Posterior cingulate gyrus (tissue), 11 donors: ENCODE measurements at places on chromosomes 13 and 19.

- DNase-seq: no peak
Observed at GRCh38 chr13:33213797-33214196, 71.8 kb downstream of the STARD13 start.

DNA sequence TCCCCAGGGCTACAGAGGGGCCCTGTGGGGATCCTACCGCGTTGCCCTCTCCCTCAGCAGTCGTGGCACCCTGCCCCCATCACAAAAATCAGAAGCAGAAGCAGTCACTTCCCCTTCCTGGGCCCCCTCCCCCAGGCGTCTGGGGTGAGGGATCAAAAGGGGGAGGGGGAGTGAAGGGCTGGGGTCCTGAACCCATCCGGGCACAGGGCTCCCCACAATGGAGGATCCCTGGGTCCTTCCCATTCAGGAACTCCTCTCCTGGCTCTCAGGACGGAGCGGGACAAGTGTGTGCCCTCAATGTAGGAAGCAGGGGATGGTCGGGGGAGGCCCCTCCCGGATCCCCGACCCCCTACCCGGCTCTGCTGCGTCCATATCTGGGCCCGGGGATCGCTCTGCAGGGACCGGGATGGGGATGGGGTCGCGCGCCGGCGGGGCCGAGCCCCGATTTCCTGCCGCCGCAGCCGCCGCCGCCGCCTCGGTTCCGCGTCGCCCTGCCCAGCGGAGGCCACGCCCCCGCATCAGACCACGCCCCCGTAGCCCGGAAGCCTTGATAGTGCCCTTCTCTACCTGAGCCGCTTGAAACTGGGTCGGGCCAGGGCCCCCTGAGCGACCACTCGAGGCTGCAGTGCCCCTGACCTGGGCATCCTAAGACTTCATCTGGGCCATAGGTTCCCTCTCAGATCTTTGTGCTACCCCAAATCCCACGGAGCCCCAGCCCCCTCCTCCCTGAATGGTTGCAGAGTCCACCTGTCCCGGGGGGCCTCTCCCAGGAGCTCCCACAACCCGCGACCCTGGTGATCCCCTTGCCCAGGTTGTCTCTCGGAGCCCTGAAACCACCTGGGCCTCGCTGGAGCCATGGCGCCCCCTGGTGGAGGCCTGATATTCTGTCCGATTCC lies at the start of gene GMIP:
GMIP (minus strand) TSS at position 500 of the 896 bp plus-strand sequence; CDS start at position 372, 128 bp downstream.
- DNase-seq: peak; percentile 61

GRCh38 chr19:47720669-47721422 lies 7.6 kb downstream of the EHD2 start:
- DNase-seq: no peak

GRCh38 chr19:23800271-23800670 lies 41.6 kb upstream of the ZNF681 start:
- DNase-seq: no peak

DNA sequence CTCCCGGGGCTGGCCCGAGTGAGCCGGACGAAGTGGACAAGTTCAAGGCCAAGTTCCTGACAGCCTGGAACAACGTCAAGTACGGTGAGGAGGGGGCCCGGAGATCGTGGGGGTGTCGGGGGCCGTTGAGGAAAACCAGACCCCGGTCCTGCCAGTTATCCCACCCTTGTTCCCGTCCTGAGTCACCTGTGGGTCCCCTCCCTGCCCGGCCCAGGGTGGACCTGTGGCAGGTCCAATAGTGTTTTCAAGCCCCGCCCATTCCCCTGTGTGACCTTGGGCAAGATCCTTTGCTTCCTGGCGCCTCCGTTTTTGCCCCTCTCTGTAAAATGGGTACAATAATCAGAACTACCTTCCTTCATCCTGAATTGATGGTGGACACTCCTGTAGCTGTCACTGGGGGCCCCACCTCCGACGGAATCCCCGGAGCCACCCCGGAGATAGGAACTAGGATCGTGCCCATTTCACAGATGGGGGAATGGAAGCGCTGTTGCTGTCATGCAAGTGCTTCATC lies 593 bp downstream of the ATG4D start:
- no peak for DNase-seq

- no peak for DNase-seq
Observed at GRCh38 chr19:29211562-29212355, 1.2 kb downstream of the UQCRFS1 start.

DNA sequence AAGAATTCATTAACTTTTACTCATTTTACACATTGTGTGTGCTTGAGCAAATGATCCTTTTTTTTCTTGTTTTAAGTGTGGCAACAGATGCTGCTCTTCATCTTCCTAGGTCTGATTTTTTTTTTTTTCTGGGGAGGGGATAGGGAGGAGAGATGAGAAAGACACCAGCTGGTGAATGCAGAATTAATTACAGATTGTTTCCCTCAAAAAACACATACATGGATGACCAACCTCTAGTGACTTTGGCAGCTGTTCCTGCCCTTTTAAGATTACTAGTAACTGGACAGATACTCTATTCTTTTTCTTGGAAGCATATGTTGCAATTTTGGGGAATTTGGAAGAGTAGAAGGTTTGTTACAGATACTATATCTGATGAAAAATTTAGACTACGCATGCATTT lies 103.6 kb upstream of the MYO16 start:
- no peak for DNase-seq

DNA sequence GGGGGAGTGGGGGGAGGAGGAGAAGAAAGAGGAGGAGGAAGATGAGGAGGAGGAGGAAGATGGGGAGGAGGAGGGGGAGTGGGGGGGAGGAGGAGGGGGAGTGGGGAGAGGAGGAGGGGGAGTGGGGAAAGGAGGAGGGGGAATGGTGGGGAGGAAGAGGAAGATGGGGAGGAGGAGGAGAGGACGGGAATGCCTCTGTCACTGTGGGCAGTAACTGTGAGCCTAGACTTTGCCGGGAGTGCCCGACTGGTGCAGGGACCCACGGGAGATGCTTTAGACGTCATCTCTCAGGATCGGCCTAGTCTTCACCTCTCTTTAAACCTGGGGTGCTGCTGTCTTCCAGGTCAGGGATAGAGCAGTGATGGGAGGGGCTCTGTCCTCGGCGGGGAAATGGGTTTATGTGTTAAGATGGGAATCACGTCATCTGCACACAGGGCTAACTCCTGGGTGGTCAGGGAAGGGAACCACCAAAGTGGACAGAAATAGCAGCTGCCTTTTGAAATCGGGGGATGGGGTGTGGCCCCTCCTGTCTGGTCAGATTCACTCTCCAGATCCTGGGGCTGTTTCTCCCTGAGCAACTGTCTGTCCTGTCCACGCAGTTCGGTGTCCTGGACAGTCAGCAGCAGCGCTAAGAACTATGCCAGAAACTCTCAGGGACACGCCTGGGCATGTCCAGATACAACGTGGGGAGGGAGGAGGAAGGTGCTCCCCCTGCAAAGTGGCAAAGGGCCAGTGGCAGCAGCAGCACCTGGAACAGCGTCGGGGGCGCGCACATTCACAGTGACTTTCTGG lies 26.9 kb downstream of the GAS6 start:
- DNase-seq: peak; percentile 71

GRCh38 chr13:50529154-50529882 lies 314.2 kb downstream of the DLEU7 start:
- DNase-seq: peak; percentile 50

- no peak for DNase-seq
Observed at GRCh38 chr13:112958127-112958989, 10.7 kb upstream of the MCF2L start.

DNA sequence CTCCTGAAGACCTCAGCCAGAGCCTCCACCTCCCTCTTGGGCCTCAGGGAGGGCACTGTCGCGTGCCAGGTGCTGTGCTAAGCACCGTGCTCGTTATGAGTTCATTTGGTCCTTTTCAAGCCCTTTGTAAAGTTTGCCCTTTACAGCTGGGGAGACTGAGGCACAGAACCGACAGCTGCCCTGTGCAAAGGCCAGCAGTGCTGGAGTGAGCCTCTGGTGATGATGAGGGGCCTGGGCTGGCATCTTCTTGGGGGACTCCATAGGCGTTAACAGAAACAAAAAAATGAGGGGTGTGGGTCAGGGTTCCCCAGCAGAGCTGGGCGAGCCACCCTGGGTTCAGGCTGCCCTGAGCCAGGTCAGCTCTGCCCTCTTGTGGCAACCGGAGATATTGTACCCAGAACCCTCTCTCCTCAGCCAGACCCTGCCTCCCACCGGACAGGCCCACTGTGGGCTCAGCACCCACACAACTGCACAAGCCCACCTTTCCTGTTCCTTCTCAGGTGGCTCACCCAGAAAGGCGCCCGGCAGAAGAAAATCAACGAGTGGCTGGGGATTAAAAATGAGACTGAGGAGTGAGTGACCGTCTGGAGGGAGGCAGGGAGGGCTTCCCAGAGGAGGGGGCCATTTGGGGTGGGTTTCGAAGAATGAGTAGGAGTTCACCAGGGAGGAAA lies 5.5 kb upstream of the IFI30 start:
- DNase-seq: no peak

DNA sequence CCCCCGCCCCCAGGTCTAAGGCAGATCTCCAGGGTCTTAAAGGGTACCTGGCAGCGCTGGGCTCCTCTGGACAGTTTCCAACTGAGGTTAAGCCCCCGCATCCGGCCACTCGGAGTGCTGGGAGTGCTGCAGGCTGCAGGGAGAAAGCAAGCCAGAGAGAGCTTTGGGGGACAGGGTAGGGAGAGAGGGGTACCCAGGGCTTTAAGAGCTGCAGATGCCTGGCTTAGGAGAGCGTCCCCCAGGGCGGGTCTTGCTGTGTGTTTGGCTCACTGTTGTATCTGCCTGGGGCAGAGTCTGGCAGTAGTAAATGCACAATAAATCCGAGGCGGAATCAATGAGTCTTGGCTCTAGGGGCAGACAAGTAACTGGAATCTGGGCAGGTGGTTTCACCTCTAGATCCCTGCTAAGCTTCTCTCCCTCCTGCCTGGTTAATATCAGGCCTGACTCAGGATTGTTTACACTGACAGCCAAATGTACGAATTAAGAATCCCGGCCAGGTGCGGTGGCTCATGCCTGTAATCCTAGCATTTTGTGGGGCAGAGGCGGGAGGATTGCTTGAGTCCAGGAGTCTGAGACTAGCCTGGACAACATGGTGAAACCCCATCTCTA lies 798 bp upstream of the COX6B2 start:
- DNase-seq: no peak

GRCh38 chr19:8324186-8325050 lies 3.1 kb downstream of the RPS28 start:
- DNase-seq: no peak

GRCh38 chr13:27242702-27243101 lies 8.7 kb upstream of the RPL21 start:
- no peak for DNase-seq

DNA sequence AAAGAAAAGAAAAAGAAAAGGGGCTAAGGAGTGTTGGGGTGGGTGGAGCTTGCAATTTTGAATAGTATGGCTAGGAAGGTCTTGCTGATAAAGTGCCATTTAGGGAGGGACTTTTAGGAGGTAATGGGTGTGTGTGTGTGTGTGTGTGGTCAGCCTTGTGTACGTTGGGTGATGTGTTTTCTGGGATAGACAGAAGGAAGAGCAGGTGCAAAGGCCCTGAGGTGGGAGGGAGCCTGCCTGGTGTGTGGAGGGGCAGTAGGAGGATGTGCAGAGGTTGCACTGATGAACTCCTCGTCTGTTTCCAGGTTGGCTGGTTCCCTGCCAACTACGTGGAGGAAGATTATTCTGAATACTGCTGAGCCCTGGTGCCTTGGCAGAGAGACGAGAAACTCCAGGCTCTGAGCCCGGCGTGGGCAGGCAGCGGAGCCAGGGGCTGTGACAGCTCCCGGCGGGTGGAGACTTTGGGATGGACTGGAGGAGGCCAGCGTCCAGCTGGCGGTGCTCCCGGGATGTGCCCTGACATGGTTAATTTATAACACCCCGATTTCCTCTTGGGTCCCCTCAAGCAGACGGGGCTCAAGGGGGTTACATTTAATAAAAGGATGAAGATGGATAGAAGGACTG lies 30.5 kb upstream of the ADGRE1 start:
- peak; percentile 19 for DNase-seq

- no peak for DNase-seq
Observed at GRCh38 chr19:28880735-28881401, 332.1 kb downstream of the UQCRFS1 start.

DNA sequence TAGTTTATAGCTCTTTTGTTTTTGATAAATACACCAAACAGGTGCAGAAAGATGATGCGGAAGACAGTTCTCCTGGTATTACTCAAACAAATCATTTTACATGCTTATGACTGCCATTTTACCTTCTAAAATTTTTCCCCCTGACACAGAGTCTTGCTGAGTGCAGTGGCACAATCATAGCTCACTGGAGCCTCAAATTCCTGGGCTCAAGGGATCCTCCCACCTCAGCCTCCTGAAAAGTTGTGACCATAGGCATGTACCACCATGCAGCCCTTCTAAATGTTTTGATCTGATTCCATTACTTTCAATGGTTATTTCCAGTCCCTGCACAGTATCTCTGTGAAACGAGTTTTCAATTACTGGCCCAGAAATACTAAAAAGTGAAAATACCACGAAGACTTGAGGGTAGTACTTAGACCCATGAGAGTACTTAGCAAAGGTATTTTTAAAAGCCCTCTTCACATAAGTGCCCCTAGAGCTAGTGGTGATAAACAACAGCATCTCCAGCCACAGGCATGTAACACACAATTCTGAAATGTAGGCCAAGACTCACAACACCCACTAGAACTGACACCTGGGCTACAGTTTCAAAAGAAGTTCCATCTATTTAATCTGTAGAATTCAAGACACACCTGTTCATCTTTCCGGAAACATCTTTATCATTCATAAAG lies 11.3 kb downstream of the HSPH1 start:
- DNase-seq: no peak

DNA sequence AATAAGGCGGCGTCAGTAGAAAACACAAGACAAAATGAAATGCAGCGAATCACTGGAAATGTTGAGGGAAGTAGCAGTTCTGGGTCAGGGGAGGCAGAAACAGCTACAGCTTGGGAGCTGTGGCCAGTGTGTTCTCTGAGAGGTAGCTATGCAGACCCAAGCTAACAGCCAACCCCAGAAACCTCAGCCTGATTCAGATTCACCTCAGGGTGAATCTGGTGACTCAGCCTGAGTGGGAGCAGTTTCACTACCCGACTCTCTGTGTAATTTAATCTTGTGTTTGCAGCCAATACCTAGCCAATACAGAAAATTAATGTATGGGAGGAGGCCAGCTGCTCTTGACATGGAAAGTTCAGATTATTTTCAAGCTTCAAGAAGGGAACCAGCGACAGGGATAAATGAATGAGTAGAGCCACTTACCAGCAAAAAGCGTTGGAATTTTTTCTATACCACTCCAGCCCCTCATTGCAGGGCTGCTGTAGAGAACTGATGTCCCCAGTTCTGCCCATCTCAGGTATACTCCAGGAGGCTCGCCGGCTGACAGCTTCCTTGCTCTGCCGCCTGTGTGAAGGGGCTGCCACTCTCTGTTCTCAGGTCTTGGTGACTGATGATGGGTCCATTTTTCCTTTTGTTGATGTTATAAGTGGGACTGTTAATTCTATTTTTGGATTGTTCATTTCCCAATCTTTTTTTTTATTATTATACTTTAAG lies 8.9 kb downstream of the IGFL3 start:
- no peak for DNase-seq

- no peak for DNase-seq
Observed at GRCh38 chr13:75771818-75772217, 135.7 kb downstream of the LMO7 start.

- DNase-seq: no peak
Observed at GRCh38 chr13:45339867-45340266, 1.1 kb downstream of the TPT1 start.

- DNase-seq: no peak
Observed at GRCh38 chr19:47417746-47418691, 1.3 kb downstream of the MEIS3 start.

GRCh38 chr13:60448907-60449510 lies 52.0 kb downstream of the TDRD3 start:
- DNase-seq: no peak

- peak; percentile 54 for DNase-seq
Observed at GRCh38 chr13:100646030-100646673, 28.4 kb downstream of the TMTC4 start.
